MM.1S (cell line): ENCODE measurements at places on chromosomes 6 and 20.
A peak's percentile ranks its signal among the peaks of the same experiment; 100 is the strongest.

DNA sequence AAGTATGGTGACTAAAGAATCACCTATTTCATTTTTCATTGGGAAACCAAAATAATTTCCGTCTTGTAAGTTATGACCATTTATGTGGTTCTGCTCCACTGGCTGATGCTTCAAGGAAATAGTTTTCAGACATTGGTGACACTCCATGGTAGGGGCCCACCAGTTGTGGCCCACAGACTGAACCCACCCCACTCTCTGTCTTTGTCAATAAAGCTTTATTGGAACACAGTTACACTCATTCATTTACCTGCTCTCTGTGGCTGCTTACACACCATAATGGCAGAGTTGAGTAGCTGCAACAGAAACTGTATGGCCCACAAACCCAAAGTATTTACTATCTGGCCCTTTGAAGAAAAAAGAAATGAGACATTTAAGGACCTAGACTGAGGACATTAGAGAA is 78.5 kb downstream of the TBC1D7 start:
- DNase-seq, result no peak

- DNase-seq, result peak; percentile 17
These were observed 267.2 kb downstream of the ADGRG6 start for GRCh38 chr6:142568857-142569597.

GRCh38 chr6:63636518-63637021 is 968 bp downstream of the PHF3 start:
- DNase-seq, result peak; percentile 36

GRCh38 chr6:45074439-45074838 is 253.7 kb upstream of the RUNX2 start:
- DNase-seq, result no peak

GRCh38 chr20:6685626-6686025 is 81.9 kb upstream of the BMP2 start:
- no peak for DNase-seq

GRCh38 chr6:15434263-15434662 is 188.4 kb downstream of the JARID2 start:
- DNase-seq, result peak; percentile 26

DNA sequence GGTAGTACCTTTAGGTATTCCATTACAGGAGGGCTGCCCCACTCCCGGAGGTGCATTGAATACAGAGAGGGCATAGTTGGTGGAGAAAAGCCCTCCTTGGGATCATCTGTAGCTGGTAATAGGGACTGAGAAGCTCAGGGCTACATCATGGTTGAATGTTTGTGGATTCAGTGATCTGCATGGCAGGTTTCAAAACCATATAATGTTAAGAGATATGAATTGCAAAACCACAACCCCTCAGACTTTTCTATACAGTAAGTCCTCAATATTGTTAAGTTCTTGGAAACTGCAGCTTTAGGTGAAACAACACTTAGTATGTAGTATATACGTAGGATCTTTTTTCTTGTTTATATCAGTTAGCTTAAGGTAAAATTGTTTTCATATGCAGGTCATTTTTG is 11.3 kb downstream of the TULP4 start:
- no peak for DNase-seq

GRCh38 chr6:43669050-43669921 is 18.3 kb downstream of the MRPS18A start:
- no peak for DNase-seq

DNA sequence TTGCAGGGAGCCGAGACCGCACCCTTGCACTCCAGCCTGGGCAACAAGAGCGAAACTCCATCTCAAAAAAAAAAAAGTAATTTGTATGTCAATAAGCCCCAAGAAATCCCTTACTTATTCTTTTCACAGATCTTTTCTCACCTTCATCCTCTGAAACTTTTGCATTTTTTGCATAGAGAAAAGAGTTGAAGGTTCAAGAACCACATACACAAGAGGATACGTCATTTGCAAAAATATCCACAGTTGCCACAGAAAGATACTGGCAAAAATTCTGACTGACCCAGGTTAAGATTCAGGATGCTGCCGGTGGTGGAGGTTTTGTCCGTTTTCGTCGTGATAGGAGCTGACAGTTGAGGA is 94.5 kb downstream of the ZMYND8 start:
- peak; percentile 15 for DNase-seq

GRCh38 chr20:6026051-6026450 is 27.8 kb downstream of the LRRN4 start:
- no peak for DNase-seq

- DNase-seq, result no peak
These were observed 80.9 kb downstream of the UBE3D start for GRCh38 chr6:82984720-82985119.

DNA sequence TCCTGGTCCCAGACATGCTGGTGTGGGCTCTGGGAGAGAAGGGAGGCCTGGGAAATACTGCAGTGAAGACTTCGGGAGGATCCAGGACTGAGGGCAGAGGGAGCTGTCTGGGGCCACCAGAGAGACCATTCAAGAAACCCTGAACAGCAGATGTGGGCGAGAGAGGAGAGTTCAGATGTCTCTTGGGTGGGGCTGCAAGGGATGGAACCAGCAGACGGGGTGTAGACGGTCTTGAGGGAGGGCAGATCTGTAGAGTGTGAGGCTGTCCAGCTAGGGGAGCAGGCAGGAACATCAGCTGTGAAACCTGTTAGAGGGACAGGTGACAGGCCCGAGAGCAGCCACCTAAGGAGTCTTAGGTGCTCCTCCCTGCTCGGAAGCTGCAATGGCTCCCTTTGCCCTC is 38.9 kb downstream of the ITPR3 start:
- no peak for DNase-seq

DNA sequence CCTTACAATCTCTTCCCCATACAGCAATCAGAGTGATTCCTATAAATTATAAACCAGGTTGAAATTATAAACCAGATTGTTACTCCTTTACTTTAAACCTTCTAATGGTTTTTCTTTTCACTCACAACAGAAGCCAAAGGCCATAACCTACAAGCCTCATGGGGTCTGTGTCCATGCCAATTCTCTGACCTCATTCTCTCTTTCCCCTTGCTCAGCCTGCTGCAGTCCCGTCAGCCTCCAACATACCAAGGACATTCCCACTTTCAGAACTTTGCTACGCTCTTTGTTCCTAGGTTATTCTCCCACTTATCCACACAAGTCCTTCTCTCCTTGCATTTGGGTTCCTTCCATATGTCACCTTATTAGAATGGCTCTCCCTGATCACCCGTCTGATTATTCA is 277.9 kb upstream of the TCF21 start:
- no peak for DNase-seq

DNA sequence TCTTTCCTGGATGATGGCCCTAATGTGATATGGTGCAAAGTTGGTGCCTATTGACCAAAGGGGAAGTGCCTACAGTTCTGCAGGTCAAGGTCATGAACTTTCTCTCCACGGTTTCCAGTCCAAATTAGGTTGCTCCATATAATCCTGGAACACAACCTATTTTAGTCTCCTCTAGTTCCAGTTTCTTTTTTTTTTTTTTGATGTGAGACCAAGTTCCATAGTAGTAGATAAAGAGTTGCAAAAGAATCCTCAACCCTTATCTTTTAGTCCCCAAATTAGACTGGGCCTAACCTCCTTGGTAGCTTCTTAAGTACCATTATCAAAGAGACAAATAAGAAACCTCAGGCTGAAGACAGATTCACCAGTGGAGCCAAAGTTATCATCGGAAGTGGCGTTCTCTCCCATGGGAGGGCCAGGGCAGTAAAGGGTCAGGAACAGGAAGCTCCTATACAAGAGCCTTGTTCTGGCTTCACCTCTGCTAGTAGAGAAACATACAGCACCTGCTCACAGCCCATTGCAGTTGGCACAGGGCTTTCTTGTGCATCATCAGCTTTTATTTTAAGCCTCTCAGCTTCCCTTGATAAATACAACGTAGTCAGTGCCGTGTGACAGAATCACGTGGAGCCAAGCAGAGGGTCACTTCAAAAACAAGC is 132.2 kb upstream of the RREB1 start:
- DNase-seq, result no peak

GRCh38 chr6:124334359-124334758 is 530.7 kb downstream of the NKAIN2 start:
- DNase-seq, result no peak

GRCh38 chr6:42366999-42367352 is 84.8 kb downstream of the TRERF1 start:
- no peak for DNase-seq

GRCh38 chr6:116512111-116512559 is 696 bp downstream of the CALHM5 start:
- peak; percentile 81 for DNase-seq

DNA sequence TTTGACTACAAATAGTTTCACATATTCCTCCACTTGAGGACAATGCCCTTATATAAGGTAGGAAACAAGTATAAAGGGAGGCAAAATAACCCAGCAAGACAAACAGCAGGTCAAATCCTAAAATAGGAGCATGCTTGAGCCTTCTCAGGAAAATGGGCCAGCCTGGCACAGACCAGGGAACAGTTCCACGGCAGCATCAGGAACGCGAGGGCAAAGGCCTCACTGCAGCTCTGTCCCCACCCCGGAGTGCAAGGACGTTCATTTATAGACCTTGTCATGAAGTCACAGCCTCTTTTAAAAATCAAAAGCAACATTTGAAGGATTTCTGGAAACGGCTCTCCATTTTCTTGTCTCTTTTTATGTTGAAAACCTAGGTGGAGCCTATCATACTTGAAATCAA is 17.1 kb downstream of the PDE10A start:
- DNase-seq, result no peak

DNA sequence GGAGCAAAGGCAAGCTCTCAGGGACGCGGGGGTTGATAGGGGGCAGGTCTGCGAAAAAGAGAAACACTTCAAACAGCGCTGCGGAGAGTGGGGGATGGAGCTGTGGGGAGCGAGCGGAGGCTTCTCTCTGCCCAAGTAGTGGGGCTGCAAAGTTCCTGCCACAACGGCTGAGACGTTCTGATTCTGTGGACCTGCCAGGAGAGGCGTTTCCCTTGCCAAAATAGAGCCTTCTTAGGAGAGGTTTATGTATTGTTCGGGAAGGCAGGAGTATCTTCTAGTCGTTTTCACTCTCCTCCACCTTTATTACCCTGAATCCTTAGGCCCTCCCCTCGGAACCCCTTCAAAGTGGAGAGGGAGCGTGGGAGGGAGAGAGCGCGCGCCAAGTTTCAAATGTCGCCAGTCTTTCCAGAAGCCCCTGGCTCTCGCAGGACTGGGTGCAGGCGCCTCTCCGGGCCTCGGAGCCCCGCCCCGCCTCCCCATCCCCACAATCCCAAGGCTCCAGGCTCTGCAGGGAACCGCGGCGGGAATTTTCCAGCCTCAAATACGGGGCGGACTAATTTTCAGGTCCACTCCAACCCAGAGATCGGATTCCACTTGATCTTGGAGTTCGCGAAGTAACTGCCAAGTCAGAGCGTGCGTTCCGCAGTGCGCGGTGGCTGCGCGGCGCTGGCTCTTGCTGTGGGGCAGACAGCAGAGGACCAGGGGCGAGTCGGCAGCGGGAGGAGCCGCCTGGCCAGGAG is 10.0 kb upstream of the POU3F2 start:
- no peak for DNase-seq

- DNase-seq, result no peak
These were observed at the start of gene APOM for GRCh38 chr6:31655349-31656237. Gene APOM, plus strand, starts transcription at chr6:31655894. Its CDS starts 73 bp downstream, at chr6:31655967.

DNA sequence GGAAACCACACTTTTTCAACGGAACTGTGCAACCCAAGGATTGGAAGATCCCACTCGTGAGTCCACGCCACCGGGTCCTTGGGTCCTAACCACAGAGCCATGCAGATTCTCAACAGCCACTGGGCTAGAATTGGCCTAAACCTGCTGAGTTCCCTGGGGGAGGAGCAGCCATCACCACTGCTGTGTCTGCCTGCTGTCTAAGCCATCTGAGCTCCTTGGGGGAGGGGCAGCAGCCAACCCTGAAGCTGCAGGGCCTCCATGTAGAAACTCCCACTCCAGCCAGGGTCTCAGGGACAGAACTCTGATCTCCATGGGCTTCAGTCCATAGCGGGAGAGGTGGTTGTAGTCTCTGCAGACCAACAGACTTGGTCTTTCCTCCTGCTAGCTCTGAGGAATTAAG is 154.6 kb upstream of the VGLL2 start:
- no peak for DNase-seq

DNA sequence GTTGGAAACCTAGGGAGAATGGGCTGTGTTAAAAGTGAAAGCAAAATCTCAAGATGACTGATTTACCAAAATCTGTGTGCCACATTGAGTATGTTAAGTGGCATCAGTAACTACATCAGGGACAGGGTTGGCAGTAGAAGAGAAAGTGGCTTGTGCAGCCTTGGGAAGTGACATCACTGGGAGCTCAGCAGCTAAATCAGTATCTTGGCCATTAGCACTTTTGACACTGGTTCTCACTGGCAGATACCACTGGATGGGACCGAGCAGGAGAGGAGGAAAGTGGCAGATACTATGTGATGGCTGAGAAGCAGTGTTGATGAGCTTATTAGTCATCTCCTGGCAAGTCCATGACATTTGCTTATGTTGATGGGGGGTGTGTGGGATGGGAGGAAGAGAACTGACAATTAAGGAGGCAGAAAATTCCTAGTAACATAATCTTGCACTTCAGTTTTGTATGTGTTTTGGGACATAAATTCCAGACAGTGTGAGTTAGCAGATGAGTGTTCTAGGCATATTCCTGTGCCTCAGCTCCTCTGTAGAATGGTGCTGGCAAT is 322.2 kb downstream of the SOX4 start:
- DNase-seq, result no peak

DNA sequence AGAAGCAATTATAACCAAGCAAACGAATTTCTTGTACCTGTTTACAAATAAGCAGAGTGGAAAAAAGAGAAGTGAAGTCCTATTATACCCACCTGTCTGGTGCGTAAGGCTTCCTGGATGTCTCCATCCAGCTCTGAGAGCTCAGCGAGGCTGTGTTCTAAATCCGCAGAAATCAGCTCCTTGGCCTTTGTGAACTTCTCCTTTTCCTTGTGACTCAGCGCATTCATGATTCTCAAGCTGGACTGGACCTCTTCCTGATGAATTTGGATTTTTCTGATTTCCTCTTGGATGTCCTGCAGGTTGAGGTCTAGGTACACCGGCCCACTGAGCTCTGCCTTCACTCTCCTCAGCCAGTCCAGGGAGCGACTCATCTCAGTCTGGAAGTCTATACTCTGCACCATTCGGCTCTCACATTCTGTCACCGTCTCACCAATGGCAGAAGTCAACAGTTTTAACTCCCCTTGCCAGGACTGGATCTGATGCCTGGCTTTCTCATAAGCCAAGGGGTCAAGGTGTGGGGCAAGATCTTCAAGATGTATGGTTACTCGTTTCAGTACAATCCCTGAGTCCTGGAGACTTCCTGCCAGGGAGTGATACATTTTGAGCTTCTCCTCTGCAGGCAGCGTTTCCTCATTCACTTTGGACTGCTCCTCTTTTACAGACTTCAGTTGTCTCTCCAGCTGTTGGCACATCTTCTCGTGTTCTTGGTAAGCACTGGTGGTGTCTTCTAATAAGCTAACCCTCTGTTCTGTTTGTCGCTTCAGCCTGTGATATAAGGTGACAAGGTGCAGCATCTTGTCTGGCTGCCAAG is 307.3 kb downstream of the SYNE1 start:
- DNase-seq, result no peak

GRCh38 chr6:42431356-42431755 is 20.4 kb downstream of the TRERF1 start:
- no peak for DNase-seq

DNA sequence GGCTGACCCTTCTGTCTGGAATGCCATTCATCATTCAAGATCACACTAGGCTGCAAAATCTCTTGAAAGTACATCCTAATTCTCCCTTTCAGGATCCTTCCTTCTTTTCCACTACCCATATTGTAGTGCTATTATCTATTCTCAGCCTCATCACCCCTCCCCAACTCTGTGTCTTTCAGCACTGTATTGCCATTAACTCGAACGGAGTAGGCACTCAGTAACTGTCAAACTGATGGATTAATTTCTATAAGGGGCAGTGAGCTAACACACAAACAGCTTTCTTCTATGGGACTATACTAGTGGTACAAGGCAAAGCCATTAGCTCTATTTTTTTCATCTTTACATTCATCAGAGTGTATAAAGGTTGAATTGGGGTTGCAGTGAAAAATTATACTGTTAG is 46.6 kb downstream of the LAMA4 start:
- DNase-seq, result no peak
